ENCODE measurements at places on chromosomes 13 and 19.

DNA sequence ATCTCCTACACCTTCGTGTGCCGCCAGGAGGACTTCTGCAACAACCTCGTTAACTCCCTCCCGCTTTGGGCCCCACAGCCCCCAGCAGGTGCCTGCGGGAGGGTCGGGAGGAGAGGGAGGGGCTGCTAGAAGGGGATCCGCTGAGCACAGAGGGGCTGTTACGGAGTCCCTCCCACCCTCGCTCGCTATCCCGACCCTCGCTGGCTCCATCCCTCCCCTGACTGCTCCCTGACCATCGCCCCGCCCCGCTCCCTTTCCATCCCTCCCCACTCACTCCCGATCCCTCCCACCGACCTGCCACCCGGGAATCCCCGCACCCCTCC is 780 bp downstream of the CD177 start:
- no peak for DNase-seq

DNA sequence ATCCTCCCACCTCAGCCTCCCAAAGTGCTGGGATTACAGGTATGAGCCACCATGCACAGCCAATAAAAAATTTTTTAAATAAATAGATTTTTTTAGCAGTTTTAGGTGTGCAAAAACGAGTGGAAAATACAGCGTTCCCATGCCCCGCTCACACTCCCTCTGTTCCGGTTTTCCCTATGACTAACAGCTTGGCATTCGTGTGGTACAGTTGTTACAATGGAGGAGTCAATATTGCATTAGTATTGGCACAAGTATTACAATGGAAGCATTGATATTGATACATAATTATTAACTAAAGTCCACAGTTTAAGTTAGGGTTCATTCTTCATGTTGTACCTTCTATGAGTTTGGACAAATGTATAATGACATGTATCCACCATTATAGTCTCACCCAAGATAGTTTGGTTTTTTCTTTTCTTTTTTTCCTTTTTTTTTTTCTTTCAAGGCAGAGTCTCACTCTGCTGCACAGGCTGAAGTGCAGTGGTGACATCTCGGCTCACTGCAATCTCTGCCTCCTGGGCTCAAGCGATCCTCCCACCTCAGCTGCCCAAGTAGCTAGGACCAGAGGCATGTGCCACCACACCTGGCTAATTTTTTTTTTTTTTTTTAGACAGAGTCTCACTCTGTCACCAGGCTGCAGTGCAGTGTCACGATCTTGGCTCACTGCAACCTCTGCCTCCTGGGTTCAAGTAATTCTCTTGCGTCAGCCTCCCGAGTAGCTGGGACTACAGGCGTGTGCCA is 15.4 kb upstream of the RAB20 start:
- no peak for DNase-seq

GRCh38 chr13:98083936-98084335 is 59.0 kb upstream of the FARP1 start:
- no peak for DNase-seq

DNA sequence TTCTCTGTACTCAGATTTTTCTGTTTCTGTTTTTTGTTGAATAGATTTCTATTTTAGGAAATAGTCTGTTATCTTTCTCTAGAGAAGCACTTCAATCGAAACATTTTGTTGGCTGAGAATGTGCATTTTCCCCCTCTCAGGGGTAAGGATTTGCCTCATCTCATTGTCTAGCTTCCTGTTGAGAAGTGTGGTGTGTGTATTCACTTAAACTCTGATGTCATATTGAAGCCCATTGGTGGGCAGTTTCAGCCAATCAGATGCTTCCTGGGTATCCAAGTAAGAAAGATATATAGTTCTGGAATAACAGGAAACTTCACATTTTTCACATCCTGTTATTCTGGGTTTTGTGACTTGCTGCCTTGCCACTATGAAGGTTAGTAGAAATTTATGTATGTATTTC is 87.6 kb downstream of the ARHGEF7 start:
- no peak for DNase-seq

GRCh38 chr19:19774354-19775033 is 41.6 kb upstream of the ZNF14 start:
- DNase-seq = no peak

- DNase-seq = peak; percentile 46
Measured at GRCh38 chr13:23921451-23921888, 24.2 kb upstream of the C1QTNF9B start.

DNA sequence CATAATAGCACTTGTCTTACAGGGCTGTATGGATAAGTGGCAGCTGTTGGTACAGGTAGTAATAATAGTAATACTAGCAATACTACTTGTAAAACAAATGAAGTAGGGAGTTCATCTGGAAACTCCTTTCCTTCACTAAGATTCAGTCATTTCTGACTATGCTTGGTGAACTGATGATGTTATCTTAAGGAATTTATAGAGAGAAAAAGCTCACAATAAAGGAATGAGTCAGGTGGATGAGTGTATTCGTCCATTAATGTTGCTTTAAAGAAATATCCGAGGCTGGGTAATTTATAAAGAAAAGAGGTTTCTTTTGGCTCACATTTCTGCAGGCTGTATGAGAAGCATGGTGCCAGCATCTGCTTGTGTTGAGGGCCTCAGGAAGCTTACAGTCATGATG is 477.3 kb downstream of the KLF12 start:
- no peak for DNase-seq

- DNase-seq = no peak
Measured at GRCh38 chr13:76214001-76214400, 577.9 kb downstream of the LMO7 start.

DNA sequence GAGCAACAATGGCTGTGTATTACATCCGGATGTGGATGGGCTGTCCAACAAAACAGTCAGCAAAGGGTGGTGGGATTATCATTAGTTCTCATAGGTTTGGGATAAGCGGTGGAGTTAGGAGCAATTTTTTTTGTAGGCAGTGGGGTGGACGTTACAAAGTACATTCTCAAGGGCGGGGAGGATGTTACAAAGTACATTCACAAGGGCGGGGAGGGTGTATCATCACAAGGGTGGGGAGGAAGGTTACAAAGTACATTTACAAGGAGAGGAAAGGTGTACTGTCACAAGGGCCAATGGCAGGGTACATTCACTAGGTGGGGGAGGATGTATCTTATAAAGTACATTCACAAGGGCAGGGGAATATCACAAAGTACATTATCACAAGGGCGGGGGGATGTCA is 20.8 kb upstream of the ZNF561 start:
- no peak for DNase-seq

DNA sequence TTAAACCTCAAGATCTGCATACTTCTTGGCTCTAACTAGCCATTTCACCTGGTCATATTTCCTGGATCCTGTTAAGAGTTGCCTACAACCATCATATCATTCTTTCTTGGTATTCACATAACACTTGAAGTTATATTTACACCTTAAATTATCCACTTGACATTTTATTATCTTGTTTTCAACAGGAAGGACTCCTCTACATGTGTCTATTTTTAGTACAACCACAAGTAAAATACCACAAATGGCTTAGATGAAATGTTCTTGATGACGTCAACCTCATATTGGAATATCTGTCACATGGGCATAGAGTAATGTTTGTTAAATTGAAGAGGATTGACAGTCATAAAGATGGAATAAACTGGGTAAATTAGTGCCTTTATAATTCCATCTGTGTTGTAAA is 9.4 kb downstream of the PCDH20 start:
- DNase-seq = no peak

DNA sequence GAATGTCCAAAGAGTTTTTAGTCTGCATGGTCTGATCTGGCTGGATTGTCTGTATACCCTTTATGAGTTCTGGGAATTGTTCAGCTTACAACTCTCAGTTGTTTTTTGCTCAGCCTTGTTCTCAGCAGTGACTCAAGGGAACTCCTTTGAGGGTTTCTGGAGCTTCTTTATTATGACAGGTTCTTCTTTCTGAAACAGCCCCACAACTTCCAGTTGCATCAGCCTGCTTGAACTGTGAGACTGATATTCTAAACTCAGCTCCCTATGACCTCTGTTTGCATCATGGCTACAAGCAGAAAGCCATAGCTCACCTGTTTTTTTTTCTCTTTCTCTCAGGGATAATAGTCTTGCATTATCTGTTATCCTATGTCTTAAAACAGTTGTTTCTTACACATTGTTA is 85.0 kb downstream of the TDRD3 start:
- DNase-seq = no peak

- DNase-seq = no peak
Measured at GRCh38 chr19:8459520-8460270, 14.9 kb downstream of the HNRNPM start.

GRCh38 chr13:31090961-31091624 is 70.6 kb downstream of the HSPH1 start:
- no peak for DNase-seq

- DNase-seq = no peak
Measured at GRCh38 chr13:97534540-97534939, 100.6 kb downstream of the RAP2A start.

DNA sequence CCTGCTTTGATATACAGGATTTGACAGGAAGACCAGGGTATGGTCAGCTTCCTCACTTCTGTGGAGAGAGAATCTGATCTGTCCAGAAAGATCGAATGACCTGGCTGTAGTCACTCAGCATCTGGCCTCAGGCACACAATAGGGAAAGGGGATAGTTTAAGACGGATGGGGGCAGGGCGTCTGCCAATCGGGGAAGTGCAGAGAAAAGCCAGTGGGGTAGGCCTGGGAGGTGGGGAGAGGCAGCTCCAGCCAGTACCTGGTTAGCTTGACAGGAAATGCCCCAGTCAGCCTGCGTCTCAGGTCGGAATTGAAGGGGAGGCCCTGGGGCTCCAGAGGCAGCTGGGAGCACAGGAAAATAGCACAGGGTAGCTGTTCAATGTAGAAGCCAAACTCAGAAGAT is 12.4 kb downstream of the ZNF444 start:
- DNase-seq = no peak

DNA sequence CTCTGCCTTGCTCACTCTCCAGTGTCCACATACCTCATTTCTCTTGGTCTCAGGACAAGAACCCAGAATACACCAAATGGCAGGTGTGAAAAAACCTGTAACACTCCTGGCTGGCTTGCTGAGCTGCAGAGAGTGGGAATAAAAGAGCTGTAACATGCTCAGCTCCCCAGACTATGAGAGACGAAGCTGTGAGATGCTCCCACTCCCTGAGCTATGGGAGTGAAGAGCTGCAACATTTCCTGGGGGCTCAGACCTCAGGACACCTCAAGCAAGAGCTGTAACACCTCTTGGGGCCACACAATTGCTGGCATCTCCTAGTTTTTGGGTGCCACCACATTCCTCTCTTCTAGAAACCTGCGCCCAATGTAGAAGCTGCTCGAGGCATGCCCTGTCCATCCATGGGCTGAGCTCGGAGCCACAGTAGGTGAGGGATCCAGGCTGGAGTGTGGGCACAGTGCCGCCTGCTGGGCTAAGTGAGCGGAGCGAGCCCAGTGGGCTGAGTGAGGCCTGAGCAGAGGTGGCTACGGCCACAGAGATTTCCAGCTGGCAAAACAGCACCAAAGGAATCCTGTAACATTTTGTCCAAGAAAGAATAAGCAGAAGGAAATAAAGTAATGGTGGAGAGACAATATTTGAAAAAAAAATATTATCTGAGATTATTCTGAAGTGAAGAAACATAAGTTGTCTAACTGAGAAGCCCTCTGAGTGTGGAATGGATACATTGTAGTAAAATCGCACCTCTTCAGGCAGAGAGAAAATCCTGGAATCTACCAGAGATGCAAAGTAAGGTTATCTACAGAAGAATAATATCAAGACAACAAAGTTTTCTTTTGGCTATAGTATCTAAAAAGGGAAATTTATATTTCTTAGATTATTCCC is 186.2 kb upstream of the PCDH9 start:
- no peak for DNase-seq

GRCh38 chr19:38800577-38801347 is 11.8 kb downstream of the LGALS7B start:
- no peak for DNase-seq

DNA sequence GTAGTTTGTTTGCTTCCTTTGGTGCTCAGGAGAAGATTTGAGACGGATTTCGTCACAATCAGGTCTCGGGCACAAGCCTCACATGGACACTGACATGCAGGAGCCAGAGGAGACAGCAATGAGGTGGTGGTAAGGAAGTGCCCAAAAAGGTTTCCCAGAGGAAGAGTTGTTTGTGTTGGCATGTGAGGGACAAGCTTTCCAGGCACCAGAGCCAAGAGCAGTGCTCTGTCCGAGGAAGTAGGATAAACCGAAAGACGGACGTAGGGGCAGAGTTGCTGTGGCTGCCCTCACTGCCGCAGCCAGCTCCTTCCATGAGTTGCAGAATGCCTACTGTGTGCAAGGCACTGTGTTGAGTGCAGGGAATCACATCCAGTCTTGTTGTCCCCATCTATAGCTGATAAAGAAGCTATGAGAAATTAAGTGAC is 27.7 kb downstream of the SAE1 start:
- DNase-seq = no peak

DNA sequence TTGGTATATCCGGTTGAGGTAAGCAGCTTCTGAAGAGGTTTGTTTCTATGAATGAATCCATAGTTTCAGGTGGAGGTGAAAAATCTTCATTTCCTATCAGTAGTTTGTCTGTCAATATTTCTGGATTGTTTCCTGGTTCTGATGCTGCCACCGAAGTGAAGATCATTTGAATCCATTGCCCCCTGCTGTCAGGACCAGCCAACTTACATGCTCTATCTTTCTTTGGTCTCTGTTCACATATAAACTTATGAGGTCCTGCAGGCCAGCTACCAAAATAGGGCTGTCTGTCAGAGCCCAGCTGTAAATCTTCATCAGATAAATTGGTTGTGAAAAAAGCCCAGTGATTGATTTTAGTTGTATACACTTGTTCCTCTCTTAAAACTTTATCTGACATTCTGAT is 15.2 kb upstream of the N4BP2L1 start:
- DNase-seq = no peak

DNA sequence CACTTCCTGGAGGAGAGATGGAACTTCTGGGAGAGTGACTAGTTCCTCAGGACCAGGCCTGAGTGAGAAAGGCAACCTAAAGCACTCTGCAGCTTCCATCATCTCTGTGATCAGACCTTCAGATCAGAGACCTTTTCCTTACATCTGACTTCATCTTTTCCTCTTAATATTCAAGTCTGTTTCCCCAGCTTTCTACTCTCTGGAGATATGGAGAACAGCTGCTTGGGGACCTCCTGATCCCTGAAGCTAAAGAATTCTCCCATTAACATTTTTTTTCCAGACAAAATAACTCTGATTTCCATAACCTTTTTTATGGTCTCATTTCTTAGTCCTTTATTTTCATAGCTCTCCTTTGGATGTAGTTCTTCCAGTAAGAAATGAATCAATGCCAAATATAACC is 133.4 kb upstream of the FNDC3A start:
- no peak for DNase-seq

GRCh38 chr13:80074143-80074752 is 266.7 kb downstream of the SPRY2 start:
- DNase-seq = no peak

- no peak for DNase-seq
Measured at GRCh38 chr19:28305513-28305912, 907.4 kb downstream of the UQCRFS1 start.

- DNase-seq = no peak
Measured at GRCh38 chr13:31088826-31089420, 72.8 kb downstream of the HSPH1 start.

GRCh38 chr13:93244918-93245280 is 18.3 kb downstream of the GPC6 start:
- no peak for DNase-seq
